ENCODE measurements at places on chromosomes 7 and 10.
A peak's percentile ranks its signal among the peaks of the same experiment; 100 is the strongest.

GRCh38 chr7:79615871-79616640 lies 162.6 kb upstream of the MAGI2 start:
- no peak for DNase-seq

DNA sequence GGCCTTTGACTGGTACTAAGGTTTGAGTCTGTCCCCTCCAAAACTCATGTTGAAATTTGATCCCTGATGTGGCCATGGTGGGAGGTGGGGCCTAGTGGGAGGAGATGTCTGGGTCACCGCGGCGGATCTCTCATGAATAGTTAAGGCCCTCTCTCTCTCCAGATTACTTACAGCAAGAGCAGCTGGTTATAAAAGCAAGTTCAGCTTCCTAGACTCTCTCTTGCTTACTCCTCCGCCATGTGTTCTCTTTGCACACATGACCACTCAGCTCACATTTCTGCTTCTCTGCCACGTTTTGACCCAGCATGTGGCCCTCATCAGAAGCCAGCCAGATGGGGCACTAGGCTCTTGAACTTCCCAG lies 29.9 kb upstream of the ZMIZ1 start:
- DNase-seq, result peak; percentile 14

DNA sequence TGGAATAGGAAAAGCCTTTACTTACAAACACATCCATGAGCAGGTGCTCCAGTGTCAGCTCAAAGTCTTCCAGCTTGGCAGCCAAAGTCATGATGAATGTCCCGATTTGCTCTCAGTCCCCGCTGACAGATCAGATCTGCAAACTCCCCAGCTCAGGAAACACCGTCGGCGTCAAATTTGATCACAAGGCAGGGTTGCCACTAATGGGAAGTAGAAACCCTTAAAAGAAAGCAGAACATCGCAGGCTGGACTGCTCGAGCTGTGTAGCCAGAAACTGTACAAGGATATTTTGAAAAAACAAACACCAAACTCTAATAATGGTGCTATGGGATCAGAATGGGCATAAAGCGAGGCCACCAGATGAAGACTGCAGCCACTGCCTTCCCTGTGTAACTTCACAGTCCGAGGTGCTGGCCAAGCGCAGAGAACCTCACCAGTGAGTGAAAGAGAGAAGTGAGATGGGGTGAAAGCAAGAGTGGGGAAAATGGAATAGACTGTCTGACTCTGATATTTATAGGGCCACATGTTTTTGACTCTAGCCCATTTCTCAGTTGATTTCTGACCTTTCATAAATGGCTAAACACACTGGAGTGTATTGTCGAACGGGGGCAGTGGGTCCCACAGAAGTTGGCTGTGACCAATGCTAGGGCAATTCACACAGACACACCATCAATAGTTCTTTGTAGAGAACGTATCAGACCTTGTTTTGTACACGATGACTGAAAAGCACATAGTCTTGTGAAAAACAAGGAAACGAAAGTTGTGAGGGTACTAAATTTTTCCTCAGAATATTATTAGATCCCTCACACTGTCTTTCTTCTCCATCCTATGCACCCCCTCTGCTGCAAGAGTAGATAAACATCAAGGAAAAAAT lies 306.2 kb downstream of the FRMD4A start:
- DNase-seq, result no peak

DNA sequence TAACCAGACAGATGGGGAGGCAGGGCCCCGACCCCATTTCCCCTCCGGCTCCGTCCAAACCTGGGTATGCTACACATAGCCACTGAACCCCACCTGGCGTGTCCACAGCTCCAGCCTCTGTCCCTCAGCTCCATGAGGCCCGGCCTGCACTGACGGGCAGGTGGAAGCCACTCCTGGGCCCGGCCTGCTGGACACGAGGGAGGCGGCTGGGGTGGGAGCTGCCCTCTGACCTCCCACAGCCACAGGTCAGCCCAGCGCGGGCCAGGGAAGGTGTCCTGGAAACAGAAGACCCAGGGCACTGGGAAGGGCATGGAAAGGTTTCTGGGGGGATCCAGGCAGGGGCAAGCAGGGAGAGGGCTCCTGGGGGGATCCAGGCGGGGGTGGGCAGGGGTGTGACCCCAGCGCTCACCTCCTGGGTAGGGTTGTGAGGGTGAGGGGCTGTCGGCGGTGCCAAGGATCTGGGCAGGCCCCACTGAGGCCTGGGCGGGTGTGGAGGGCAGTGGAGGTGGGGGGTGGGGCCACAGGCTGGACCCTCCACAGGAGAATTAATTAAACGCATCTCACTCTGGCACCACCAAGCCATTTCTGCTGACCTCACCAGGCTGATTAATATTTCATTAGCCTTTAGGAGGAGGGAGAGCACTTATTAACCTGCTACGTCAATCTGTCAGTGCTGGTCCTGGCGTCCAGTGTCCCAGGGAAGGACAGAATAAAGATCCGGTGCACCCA lies 108.9 kb downstream of the UNCX start:
- DNase-seq, result no peak

DNA sequence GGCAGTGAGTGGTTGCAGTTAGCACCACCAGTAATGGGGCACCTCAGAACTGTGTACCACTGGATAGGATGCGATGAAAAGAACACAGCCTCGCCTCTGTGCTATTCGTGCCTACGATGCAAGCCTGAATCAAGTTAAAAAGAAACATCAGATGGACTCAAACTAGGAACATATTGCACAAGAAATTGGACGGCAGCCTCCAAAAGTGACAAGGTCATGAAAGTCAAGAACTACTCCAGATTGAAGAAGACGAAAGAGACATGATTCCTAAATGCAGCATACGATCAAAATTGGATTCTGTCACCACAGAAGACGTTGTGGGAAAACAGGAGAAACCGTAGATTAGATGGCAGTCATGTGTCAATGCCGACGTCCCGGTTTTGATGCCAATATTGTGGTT lies 648.1 kb upstream of the FOXK1 start:
- DNase-seq, result no peak

DNA sequence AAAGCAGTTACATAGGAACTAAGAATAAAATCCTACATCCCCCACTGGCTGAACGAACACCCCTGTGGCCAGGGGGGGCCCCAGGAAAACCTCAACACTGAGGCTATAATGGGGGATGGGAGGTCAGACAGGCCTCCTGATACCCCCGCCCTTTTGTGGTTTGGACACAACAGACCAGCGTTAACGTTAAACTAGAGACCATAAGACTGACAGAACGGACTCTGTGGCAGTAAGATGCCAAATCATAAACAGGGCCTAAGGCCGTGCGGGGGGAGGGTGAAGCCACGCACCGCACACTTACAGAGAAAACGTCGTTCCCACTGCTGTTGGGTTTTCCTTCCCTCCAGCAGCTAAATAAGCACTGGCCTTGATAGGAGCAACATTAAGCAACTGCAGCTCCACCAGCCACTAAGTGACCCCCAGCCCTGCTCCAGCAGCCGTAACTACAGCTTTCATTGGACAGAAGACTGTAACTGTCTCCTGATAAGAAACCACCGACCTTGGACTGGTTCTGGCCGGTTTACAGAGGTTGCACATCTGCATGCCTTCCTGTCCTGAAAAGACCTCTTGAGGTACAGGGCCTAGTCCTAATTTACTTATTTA lies 3.4 kb upstream of the PPP2R2D start:
- DNase-seq, result no peak

DNA sequence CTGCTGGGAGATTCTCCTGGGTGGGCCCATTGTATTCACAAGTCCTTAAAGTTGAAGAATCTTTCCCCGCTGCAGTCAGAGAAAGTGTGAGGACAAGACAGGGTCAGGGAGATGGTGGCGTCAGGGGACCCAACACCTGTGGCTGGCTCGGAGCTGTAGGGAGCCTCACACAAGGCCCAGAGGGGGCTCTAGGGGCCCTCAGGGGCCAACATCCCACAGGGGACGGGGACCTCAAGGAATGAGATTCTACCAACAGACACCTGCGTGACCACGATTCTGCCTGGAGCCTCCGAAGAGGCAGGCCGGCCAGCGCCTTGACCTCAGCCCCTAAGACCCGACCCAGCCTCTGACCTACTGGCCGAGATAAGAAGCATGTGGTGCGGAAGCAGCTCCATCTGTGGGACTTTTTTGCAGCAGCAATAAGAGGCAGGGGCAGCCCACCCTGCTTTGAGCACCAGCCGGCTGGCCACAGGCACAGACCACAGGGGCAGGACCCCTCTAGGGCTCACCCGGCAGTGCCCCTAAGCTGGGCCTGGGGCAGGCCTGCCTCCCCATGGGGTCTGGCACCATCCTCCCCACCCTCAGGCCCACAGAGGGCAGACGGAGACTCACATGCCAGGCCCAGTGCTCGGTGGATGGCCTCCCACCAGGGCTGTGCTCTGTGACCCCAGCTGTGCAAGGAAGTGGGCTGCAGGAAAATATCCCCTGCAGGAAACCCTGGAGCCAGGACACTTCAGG lies 13.2 kb downstream of the RASGEF1A start:
- no peak for DNase-seq

GRCh38 chr7:30548845-30549244 lies 44.2 kb upstream of the GGCT start:
- DNase-seq, result peak; percentile 79

- DNase-seq, result no peak
These were observed 825 bp downstream of the TMEM176A start for GRCh38 chr7:150801242-150801945.

DNA sequence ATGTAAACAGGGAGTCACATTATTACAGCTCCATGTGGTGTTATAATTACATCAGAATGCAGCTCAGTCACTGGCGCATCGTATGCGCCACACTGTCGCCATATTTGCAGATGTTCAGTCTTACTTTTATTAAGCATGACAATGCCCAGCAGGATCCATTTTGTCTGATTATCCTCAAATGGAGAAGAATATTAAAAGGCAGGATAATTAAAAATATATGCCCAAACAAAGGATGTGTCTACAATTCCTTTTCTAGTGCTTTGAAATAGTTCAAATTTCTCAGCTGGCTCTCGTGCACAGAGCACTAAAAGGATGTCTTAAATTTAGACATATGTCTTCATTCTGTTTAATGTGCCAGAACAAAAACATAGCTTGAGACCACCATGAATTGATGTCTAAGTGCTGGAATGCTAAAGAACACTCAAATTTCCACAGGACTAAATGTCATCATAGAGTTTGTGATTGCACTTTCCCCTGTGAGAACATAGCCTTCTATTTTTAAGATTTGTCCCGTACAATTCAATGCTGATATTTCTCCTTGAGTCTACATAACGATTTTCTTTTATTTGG lies 168.0 kb downstream of the DKK1 start:
- no peak for DNase-seq

GRCh38 chr10:93352638-93353383 lies 129.3 kb downstream of the MYOF start:
- DNase-seq, result peak; percentile 21

DNA sequence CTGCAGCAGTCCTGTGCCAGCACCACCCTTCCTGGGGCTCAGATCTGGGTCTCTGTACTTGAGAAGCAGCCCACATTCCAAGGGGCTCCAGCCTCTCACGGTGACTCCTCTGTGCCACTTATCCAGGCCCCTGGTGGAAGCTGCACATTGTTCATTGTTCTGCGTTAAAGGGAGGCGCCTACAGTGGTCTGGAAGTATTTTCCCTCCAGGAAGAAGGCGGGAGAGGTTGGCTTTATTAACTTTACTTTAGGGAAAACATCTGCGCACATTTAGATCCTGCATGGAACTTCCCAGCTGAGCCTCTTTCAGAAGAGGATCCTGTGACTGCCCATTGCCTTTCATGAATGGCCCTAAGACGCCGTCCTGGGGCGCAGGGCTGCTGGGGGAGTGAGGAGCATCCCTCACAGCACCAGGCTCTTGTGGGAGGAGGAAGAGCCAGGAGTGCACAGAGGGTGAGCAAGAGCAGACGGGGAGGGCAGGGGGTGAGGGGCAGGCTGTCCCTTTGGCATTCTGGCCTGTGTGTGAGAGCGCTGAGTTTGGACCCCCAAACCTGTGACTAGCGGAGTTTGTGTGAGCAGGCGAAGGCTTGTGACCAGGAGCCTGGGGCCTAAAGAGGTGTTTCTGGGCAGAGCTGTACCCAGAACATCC lies 98.6 kb upstream of the BTBD16 start:
- no peak for DNase-seq

GRCh38 chr10:15789793-15790525 lies 70.2 kb upstream of the ITGA8 start:
- DNase-seq, result no peak
